GF-D8 (cell line): ENCODE measurements at places on chromosomes 12 and 14.

- DNase-seq = no peak
Measured at GRCh38 chr12:19681007-19681406, 241.7 kb downstream of the AEBP2 start.

- DNase-seq = no peak
Measured at GRCh38 chr14:60691383-60692113, 32.6 kb downstream of the SIX4 start.

DNA sequence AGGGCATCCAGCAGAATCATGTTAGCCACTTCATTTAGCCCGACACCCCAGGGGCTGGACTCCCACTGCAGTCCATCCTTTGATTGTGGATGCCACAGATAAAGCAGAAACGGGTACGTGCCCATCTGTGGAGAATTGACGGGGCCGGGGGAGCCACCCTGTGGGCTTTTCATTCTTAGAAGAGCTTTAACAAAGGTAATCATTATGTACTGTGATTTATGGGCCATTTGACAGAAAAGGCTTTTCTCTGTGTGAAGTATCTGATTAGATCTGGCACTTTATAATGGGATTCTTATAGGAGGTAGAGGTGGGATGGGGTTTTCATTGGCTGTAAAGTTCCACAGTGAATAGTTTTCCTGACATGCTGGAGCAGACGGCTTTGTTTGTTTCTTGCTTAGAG lies 40.4 kb downstream of the AACS start:
- DNase-seq = no peak

GRCh38 chr14:83994020-83994419 lies 1535.9 kb upstream of the FLRT2 start:
- DNase-seq = no peak

DNA sequence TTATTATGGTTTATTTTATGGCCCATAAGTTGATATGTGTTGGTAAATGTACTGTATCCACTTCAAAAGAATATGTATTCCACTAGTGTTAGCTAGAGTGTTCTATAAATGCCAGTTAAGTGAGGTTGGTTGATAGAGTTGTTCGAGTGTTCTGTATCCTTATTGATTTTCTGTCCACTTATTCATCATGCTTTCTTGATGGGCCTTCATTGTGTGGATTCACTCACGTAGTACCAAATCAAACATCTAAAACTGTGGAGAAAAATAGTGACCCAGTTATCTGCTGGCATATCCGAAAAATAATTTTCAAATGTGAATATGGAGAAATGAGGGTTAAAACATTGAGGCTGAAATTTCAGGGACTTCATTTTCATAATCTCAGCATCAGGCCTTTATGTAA lies 230.4 kb downstream of the TRHDE start:
- DNase-seq = no peak

DNA sequence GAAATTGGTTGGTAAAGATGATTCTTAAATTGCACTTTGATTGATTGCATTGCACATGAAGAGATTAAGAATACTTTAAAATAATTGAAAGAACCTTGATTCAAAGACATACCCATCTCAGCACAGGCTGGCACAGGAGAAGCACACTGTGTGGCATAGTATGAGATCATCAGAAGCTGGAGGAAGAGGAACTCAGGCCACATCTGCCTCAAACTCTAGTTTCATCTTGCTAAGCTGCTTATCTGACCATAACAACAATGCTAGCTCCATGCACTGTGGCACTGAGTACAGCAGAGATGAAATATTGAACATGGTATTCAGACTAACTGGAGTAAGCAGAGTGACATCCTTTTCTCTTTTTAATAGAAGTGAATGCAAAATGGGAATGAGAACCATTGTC lies 99.1 kb downstream of the TBC1D30 start:
- no peak for DNase-seq

DNA sequence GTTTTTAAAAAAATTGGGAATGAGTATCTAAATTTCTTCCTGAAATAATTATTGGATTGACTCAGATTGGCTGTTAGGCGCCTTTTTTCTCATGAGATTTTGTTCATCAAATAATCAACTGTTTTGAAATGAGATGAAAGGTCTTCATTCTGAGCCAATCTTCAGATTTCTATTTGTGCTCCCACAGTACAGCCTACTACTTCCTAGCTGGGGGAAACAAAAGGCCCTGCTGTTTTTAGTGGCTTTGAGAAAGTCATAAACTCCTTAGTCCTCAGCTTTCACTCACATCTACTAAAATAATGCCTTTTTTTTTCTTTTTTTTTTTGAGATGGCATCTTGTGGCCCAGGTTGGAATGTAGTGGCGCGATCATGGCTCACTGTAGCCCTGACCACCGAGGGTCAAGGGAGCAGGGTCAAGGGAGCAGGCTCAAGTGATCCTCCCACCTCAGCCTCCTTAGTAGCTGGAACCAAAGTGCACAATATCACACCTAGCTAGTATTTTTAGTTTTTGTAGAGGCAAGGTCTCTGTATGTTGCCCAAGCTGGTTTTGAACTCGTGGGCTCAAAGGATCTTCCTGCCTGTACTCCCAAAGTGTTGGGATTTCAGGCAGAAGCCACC lies 15.2 kb downstream of the NACA start:
- DNase-seq = no peak

DNA sequence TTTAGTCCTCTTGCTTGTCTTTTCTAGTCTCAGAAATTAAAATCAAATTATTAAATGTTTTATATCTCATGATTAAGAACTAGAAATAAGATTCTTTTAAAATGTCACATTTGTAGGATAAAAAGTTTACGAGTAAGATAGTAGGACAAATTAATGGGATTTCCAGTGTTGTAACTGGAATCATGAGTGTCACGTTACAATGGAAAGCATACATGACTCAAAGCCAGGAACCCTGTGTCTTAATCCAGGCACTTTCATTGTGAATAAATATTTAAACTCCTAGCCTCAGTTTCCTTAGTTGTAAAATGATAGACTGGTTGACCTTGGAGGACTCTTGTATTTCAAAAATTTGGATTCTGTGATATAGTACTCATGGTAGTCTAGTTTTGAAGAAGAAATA lies 84.9 kb downstream of the MIA2 start:
- no peak for DNase-seq
